ENCODE measurements at places on chromosomes 2 and 18.

DNA sequence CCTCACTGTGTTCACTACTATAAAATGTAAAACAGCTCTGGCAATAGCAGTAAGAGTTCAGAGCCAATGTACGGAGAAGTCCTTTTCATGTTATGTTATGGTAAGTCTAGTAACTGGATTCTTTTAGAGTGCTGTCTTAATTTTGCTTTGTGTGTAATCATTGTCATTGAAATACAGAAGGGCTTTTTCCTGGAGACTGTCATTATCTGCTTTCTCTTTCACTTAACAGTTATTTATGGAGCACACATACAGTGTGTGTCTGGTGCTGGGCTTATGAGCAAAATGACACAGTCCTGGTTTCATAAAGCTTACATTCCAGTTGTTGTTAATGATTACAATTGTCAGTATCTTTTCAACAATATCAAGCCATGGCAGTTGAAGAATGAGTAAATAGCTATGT lies 95.5 kb downstream of the CCDC102B start:
- DNase-seq, result no peak

DNA sequence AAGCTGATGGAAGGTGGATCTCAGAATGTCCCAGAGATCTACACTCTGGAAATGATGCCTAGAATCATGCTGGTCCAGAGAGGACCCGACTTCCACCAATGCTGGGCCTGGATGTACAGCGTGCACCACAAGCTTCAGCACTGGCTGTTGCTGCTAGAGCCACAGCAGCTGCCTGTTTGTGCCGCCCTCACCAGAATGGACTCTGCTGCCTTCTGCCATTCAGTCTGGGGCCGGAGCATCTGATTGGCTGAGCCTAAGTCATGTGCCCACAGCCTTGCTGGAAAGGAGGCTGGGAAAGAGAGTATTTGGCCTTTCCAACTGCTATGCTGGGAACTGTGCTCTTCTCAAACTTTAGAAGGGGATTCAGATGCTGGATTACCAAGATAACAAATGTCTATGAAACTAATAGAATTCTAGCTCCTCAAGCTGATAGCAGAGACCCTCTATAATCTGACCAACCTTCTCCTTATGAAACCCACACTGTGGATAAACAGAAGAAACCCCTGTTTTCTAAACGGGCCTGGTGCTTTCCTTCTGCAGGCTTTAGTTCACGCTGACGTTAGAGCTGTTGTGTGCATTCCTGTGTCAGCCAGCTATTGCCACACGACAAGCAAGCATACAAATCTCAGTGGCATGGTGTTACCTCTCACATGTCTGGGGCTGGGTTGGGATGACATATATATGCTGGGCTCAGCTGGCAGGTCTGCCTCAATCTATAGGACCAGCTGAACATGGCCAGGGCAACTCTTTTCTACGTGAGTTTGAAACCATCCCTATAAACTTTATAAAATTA lies 4.1 kb upstream of the LOXHD1 start:
- no peak for DNase-seq

GRCh38 chr2:232200195-232200594 lies 178.4 kb upstream of the ALPP start:
- DNase-seq, result no peak

DNA sequence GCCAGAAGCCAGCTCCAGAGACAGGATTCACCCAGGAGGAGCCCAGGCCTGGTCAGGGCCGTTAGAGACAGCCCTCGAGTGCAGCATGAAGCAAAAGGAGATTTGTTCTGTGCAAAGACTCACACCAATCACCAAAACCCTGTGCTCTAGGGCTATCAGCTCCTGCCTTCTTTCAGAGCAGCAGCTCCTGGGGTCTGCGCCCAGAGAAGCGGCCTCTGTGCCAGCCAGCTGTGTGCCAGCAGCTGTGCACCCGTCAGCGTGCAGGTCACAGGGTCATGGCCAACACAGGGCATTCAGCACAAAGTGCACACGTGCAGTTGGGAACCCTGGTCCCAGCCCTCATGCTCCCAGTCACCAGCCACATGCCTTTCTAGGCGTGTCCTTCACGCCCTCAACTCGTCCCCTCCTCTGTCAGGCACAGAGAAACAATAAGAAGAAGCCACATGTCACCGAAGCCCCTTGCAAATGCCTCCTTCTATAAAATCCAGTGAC lies 49.3 kb downstream of the ZNF516 start:
- no peak for DNase-seq

GRCh38 chr2:104853534-104854497 lies at the start of gene POU3F3:
Gene POU3F3 (plus strand): TSS chr2:104854115. CDS start chr2:104855511, 1,396 bp downstream.
- peak; percentile 47 for DNase-seq

DNA sequence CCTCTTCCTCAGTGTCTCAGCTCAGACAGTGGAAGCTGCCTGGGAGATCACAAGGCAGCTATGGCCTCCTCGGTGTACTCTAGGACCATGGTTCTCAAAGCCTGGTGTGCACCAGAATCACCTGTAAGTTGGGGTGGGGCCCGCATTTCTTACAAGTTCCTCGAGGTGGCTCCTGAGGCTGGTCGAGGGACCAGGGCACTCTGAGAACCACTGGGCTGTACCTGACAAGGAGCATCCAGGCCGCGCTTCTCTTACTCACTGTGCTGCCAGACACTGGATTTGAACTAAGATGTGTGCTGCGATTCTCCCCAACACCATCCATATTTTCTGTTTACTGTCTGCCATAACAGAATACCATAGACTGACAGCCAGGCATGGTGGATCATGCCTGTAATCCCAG lies 59.5 kb downstream of the DIPK1C start:
- no peak for DNase-seq

DNA sequence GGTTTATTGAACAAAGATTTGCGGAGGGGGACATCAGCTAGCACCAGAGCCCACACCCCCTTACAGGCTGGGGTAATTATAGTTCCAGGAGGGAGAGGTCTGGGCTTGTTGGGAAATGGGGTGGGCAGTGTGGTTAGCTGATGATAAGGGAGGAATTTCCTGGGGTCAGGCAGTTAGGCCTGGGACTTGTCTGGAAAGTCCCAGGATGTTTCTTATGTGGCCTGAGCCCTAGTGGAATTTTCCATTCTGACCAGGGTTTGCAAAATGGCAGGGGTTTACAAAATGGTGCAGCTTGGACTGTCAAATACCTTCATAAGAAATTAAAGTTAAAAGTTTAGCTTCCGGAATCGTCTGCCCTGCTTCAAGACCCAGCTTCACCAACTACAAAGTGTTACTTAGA lies 199.1 kb downstream of the FBXO15 start:
- DNase-seq, result no peak

DNA sequence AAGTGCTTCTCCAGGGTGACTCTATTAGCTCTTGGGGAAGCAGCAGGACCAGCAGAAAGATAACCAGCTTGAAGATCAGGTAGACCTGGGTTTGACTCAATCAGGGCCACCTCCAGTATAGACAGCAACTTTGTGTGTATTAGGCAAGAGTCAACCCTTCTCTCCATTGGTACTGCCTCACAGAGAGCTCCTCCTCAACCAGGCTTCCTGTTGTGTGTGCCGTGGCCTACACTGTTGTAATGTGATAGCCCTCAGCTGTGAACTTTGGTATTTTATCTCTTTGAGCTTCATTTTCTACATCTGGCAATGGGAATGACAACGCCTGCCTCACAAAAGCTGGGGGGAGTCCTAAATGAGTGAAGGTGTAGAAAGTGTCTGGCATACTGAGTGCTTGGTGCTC lies 17.0 kb upstream of the MAP3K20 start:
- no peak for DNase-seq

GRCh38 chr2:212995920-212996319 lies 155.5 kb downstream of the IKZF2 start:
- no peak for DNase-seq

GRCh38 chr2:40556293-40556692 lies 104.4 kb upstream of the SLC8A1 start:
- DNase-seq, result no peak

- DNase-seq, result no peak
These were observed 103.4 kb downstream of the LDLRAD4 start for GRCh38 chr18:13321923-13322322.

GRCh38 chr2:98234776-98235175 lies 111.5 kb upstream of the CNGA3 start:
- no peak for DNase-seq

DNA sequence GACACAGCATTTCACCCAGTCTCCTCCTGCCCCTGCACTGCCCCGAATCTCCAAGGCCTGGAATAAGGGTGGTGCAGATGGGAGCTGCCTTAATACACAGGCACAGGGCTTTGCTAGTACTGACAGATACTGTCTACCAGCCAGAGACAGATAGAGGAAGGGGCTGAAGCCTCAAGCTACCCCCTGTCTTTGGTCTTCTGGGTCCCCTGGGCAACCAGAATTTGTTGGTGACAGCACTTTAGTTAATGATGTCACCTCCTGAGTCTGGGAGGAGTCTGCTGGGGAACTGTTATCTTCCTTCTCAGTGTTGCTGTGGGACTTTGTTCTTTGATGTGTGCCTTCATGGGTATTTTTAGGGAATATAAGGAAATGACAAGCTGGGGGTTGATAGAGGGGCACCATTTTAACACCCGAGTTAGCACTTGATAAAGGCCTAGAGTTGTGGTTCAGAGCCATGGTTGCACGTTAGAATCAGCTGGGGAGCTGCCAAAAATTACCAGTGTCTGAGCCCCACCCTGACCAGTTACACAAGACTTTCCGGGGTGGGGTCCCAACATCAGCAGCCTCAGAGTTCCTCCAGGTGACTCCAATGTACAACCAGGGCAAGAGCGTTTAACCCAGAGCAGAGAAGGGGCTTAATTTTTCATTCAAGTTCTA lies 136.8 kb downstream of the SMAD7 start:
- DNase-seq, result peak; percentile 26

DNA sequence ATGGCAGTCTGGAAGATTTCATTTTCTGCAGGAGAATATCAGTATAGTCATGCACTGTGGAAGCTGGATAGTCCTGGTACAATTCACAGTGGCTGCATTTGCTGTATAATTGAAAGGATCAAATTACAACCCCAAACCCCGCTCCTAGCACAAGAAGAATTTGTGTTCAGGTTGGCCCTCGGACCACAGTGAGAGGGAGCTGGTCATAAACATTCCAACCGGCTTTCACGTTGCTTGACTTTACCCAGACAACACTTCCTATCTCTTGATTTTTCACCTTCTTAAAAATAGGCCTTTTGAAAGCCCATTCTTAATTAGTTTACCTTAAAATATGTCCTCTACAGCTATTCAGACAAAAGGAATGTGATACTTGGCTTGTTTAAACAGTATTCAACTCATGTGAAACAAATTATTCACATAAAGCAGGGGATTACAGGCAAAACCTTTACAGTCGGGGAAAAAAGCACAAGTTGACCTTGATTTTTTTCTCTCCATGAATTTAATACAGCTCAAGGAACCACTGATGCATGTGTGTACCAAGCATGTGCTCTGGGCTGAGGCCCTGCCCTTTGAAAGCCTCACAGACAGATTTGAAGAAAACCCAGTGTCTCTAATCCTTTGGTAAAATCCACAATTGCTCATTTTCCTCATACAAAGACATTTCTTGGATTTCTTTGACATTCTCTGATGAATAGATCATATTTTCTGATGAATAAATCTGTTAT lies 143.0 kb upstream of the SOX11 start:
- DNase-seq, result no peak

- no peak for DNase-seq
These were observed 12.3 kb downstream of the DSG2 start for GRCh38 chr18:31510319-31510718.

DNA sequence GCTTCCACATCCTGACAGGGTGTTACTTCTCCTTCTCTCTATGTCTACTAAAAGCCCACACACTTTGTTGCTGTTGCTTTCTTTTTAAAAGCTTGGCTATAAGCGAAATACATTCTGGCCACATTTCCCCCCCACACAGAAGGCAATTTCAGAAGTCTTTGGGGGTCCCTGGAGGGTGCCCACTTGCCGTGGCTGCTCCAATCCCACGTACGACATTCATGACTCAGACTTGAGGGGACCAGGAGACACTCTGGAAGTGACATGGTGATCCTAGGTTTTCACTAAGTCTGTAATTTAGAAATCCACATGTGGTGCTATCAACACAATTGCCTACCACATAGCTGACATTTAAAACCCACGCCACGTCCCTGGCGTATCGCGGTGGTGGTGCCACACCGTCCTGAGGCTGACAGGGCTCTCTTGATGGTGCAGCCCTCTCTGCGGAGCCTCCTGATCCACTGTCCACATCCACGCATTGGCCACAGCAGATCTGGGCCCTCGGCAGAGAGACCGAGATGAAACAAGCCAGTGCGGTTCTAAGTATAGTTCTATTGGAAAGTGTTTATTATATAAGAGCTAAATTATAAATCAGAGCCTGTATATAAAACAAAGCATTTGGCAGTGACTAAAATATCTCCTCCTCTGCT lies 42.4 kb downstream of the CYP27C1 start:
- DNase-seq, result no peak

DNA sequence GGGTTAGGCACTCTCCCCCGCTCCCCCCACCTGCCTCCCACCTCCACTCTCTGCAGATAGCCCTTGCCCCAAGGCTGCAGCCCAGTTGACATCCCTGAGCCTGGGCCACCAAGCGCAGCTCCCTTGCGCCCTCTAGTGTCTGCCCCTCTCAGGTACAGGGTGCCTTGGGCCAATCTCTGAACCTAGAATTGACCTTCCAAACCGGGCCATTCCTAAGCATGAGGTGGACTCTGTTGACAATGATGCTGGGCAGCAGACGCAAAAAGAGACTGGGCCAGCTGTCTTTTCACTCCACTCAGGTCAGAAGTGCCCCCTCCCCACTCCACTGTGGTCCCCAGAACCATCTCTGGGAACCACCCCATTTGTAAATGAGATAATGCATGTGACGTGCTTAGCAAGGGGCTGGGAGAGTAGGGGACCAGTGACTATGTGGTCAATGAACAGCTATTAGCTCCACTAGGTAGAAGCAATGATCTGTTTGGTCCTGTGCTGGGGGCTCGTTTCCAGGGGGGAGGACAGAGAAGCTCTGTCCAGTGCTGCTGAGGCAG lies 43.3 kb upstream of the PLB1 start:
- peak; percentile 84 for DNase-seq

GRCh38 chr2:55120634-55121359 lies 70.5 kb upstream of the RTN4 start:
- no peak for DNase-seq

DNA sequence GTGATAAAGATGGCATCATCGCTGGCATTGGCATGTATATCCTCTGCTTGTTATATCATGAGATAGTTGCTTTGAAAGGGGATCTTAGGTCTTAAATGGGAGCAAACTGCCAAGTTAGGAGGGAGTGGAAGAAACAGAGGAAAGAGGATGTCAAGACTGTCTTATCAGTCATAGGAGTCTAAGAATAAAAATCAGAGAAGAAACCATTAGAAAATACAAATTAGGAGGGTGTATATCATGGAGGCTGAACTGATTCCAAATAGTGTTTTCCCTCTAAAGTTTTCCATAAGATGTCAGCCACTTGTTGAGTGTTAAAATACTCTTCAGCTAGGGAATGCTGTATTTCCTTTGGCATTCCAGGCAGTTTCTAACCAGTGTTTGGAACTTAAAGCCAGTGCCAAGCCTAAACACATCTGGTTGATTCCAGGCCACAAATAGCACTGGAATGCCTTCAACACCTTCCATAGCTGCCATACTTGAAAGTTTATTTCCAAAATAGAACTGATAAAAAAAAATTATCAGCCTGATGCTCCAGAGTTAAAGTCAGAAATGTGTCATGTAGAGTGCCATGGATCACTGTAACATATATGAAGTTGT lies 129.4 kb downstream of the ZEB2 start:
- no peak for DNase-seq

- no peak for DNase-seq
These were observed 2.1 kb upstream of the TMEM131 start for GRCh38 chr2:97997784-97998392.

GRCh38 chr2:38146275-38146906 lies 70.4 kb upstream of the CYP1B1 start:
- DNase-seq, result no peak

GRCh38 chr2:9830685-9831410 lies 12.4 kb upstream of the TAF1B start:
- no peak for DNase-seq

- no peak for DNase-seq
These were observed 387.3 kb downstream of the CLIP4 start for GRCh38 chr2:29502460-29502911.

Measured in activated CD8-positive, alpha-beta memory T cell treated with anti-CD3 and anti-CD28 coated beads, Interleukin-2, amount 50 U/mL, for 4 hours (primary cell).